Fibroblast of mammary gland (primary cell): ENCODE measurements at places on chromosomes 4 and X.

DNA sequence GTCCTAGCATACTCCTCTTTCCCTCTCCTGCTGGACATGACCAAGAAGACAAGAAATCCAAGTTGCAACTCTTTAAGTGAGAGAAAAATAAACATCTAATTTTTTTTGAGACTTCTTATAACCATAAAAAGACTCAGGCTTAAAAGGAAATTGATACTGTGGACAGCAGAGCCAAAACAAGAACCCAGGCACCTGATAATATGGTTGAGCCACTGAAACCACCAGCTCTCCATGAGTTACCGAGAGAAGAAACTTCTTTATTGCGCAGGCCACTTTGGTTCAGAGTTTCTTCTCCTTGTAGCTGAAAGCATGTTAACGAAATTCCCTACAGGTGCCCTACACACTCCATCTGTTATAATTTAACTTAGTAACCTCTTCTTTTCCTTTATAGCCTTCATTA lies 11.3 kb upstream of the SPCS3 start:
- no peak for DNase-seq

DNA sequence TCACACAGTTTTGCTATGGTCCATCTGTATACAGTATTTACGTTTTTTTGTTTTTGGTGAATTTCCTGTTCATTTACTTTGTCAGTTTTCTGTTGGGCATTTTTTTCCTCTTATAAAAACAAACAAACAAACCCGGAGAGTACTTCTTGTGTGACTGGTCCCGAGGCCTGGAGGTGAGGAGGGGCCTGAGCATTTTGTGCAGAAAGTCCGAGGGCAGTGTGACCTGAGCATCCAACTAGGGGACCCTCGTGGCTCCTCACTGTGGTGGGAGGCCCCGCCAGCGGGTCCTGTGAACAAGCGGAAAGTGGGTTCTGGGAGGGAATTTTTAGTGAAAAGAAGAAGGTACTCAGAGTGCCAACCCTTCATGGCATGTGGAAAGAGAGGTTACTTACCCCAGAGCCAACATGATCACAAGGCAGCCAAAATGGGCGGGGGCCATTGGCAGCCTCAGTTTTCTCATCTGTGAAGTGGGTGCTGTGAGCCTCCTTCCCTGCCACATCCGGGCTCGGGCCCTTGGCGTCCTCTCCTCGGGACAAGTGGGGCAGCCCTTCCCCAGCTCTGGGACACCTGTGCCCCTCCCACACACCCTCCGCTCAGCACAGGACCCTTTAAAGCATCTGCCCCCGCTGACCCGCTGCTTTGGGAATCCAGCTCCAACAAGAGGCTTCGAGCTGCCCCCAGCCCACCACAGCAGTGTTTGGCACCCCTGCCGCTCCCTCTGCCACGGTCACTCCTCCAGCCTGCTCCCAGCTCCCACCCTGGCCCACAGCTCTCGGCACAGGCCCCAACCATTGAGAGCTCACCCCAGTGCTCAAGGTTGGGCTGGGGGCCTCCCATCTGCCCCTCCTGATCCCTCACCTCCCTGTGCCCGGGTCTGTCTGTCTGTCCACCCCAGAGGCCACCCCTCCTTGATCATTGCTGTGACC lies 22.8 kb upstream of the GPR78 start:
- DNase-seq = no peak

GRCh38 chr4:84582302-84582987 lies 482 bp upstream of the CDS1 start:
- peak; percentile 31 for DNase-seq

GRCh38 chr4:90215286-90215685 lies 88.1 kb downstream of the CCSER1 start:
- no peak for DNase-seq

DNA sequence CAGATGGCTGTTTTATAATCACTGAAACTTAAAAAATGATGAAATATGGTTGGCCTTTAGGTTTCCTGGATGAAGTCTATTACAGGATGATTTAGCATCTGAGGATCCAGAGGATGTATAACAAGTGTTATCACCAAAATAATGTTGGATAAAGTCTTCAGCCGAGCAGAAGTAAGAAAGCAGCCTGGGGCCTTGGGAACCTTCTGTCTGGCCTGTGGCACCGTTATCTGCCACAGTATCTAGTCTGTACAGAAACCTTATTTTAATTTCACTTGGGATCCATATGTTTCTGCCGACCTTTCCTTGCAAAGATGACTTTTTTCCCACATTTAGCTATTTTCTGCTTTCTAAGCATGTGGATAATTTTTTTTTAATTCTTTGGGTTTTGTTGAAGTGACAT lies 20.5 kb upstream of the ANTXR2 start:
- no peak for DNase-seq

GRCh38 chr4:143095447-143095846 lies 89.3 kb upstream of the USP38 start:
- no peak for DNase-seq

DNA sequence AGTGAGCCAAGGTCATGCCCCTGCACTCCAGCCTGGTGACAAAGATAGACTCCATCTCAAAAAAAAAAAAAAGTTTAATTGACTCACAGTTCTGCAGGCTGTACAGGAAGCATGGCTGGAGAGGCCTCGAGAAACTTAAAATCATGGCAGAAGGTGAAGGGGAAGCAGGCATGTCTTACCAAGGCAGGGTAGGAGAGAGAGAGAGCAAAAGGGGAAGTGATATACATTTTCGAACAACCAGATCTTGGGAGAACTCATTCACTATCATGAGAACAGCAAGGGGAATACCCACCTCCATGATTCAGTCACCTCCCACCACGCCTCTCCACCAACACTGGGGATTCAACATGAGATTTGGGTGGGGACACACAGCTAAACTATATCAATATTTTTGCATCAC lies 315.2 kb upstream of the HTR2C start:
- DNase-seq = no peak

DNA sequence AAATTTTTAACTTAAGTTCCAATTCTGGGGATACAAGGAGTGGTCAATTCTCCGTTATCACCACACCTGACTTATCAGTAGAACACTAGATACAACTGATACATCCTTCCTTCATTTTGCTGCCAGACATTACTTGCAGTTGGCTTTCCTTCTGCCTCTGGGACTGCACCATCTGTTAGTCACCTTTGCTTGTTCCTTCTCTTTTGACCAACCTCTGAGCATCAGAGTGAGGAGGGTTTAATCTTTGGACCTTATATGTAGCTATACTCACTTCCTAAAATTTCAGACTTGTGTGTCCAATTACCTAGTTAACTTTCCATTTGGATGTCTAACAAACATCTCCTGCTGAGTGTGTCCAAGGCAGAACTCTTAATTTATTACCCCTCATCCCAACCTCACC lies 330.7 kb downstream of the PTTG2 start:
- DNase-seq = no peak

GRCh38 chr4:88573995-88574394 lies 18.3 kb upstream of the HERC3 start:
- peak; percentile 34 for DNase-seq

DNA sequence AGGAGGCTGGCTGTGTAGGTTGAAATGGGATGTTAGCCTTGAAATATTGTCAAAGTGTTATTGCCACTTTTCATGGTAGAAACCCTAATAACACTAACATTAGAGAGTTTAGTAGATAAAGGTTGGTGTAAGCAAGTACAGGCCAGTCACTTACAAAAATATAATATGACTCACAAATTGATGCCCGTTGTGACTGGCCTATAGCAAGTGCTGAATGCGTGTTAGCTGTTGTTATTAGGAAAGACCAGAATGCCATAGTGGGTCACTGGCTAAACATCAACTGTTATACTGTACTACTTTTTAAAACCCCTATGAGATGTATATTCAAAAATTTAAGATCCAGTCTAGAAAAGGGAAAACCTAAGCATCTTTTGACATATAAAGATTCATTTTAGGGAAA lies 20.4 kb upstream of the GDPD2 start:
- no peak for DNase-seq

DNA sequence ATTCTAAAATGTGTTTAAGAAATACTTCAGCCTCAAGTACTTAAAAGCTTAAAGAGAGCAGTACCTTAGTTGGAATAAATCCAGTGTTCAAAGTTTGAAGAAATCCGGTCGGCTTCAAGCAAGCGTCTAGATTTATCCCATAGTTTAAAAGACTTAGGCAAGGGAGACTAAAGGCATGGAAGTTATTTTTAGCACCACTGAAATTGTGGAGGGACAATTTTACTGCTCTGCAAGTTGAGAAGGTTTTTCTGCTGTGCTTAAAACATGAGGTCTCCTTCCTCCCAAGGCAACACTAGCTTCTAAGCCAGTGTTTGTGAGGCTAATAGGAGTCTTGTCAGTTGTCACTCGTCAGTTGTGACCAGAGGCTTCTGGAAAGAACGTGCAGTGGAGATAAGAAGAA lies 183.5 kb downstream of the MSL3 start:
- DNase-seq = no peak

DNA sequence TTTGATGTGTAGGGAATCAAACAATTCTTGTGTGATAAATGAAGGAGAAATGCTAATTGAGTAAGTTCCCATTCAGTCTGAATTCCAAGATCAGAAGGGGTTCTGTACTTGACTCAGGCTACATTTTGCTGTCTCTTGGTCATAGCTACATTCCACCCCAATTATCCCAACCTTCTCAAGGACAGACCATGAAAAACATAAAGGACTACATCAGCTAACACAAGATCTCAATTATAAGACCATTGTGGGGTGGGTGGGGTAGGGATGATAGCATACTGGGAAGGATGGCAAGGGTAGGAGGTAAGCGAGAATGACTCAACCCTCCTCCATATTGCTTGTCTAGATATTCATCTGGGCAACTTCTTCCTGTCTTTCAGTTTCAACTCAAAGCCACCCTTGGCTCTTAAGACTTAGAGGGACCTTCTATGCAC lies 87.4 kb upstream of the ETNPPL start:
- DNase-seq = peak; percentile 40

GRCh38 chr4:144646523-144647094 lies 653 bp downstream of the HHIP start:
- no peak for DNase-seq

DNA sequence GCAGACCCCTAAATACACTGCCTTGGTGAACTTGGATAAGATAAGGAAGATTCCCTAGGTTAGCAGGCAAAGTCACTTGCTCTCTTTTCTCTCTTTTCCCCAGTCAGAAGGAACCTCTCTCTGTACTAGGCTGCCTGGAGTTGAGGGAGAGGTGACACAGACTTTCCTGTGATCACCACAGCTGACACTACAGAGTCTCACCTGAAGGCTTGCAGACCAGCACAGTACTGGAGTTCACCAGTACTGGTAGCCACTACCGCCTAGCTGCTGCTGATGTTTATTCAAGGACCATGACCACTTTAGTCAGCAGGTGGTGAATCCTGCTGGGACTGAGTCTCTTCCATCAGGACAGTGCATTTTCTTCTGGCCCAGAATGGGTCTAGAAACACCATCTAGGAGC lies 63.3 kb downstream of the PTPN13 start:
- DNase-seq = no peak

DNA sequence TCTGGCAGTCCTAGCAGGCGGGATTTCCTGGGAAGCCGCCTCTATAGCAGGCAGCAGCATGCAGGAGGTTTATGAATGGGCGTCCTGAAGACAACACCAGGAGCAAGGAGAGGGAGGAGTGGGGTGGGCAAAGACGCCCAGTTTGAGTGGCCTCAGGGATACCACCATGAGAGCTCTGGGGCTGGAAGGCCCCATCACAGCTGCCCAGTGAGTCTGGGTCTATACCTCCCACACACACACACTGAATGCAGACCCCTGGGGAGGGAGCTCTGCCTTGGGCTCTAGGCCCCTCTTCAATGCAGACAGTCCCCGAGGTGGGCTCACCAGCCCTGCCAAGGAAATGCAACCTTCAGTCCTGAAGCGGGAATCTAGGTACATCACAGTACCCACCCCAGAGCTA lies 98.6 kb downstream of the AFAP1 start:
- no peak for DNase-seq

DNA sequence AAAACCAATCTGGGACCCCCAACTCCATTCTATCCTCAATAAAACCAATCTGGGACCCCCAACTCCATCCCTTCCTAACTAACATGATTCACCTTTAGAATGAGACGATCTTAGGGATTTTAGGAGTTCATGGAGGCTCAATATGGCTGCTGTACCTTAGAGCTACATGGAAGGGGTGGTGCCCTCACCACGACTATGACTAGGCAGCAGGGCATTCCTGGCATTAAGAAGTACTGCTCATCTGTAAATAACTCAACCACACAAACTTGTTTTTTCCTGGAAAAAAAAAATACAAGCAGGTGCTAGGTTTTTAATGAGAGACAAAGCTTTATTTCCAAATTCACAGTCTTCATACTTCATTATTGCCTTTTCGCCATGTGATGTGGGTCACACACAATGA lies 346.5 kb upstream of the FAT1 start:
- DNase-seq = no peak

- DNase-seq = peak; percentile 45
Observed at GRCh38 chrX:155966876-155967275, 30.6 kb upstream of the IL9R start.

GRCh38 chr4:150209140-150209829 lies 131.0 kb downstream of the DCLK2 start:
- DNase-seq = peak; percentile 76

- DNase-seq = no peak
Observed at GRCh38 chr4:83230928-83231327, 53.7 kb downstream of the COQ2 start.

DNA sequence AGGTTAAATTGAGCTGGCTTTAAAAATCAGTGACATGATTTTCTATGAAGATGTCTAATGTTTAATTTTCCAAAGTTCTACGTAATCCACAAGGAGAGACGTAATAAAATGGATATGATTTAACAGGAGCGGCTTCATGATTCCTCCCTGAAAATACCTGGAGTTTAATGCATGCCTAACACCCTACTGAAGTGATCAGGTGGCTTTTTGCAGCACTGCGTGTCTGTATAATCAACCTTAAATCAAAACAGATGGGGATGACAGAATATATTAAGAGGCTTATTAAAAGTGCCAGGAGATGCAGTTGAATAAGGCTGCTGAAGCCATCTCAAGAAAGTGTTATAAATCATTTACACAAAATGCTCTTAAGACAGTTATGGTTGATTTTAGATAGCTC lies 112.4 kb upstream of the TLR3 start:
- DNase-seq = no peak

DNA sequence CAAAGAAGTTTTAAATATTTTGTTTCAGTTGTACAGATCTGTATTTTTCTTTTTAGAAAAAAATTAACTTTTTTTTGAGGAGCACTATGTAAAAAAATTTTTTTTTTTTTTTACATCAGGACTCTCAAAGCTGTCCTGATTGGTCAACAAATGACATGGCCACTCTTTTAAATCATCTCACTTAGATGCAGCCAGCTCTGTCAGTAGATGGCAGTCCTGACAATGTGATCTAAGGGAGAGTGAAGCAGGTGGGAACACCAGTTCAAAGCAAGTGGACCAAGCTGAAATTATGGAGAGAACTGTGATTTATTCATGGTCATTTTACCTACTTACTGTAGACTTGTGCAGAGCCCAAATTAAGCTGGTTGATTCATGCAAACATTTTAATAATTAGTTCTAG lies 174.7 kb upstream of the GPRIN3 start:
- peak; percentile 65 for DNase-seq

GRCh38 chr4:81913427-81913879 lies 441.7 kb upstream of the RASGEF1B start:
- peak; percentile 41 for DNase-seq
